ENCODE measurements at places on chromosomes 5 and 9. TPM values are rescaled to one million over a fixed set of nuclear protein-coding genes. Genes with fewer than 3 reads are reported as not detected.

DNA sequence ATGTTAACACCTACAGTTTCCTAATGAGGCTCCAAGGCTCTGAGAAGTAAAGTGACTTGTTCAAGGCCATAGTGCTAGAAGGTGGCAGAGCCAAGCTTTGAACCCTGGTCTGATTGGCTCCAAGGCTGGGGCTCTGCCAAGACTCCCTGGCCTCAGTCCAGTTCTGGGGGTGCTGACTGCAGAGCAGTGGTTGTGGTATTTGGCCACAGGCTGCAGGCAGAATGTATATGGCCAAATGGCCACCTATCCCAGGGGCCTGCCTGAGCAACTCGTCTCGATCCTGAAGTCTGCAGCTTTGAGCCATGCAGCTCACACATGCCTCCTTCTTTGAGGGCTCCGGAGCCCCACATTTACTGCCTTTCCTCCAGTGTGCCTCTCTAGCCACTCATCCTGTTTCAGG is 9.7 kb upstream of the NEK6 start:
- no peaks in the 10 kb centered on the region for H3K4me1 ChIP-seq
- H3K27ac ChIP-seq = no peak overlapping the region

GRCh38 chr5:14216372-14216771 is 73.2 kb downstream of the TRIO start:
- H3K36me3 ChIP-seq = no peaks in the 10 kb centered on the region
- H3K27me3 ChIP-seq = no peaks in the 10 kb centered on the region
- DNase-seq = no peak
- no peak overlapping the region for H3K27ac ChIP-seq
- H3K4me1 ChIP-seq = no peaks in the 10 kb centered on the region

GRCh38 chr5:177555228-177555627 is 865 bp upstream of the FAM193B start:
- no peak overlapping the region for H3K4me3 ChIP-seq
- DNase-seq = no peak
- H3K4me1 ChIP-seq = peaks cover 17% of the 10 kb centered on the region
- no peak overlapping the region for H3K27ac ChIP-seq
- H3K36me3 ChIP-seq = no peaks in the 10 kb centered on the region

GRCh38 chr5:75720882-75721281 is 3.6 kb upstream of the POC5 start:
- H3K36me3 ChIP-seq = no peaks in the 10 kb centered on the region
- no peaks in the 10 kb centered on the region for H3K27me3 ChIP-seq
- H3K27ac ChIP-seq = no peak overlapping the region
- DNase-seq = no peak

GRCh38 chr9:98736226-98736625 is 27.5 kb upstream of the GABBR2 start:
- DNase-seq = no peak
- no peak overlapping the region for H3K4me3 ChIP-seq
- H3K36me3 ChIP-seq = peaks cover 18% of the 10 kb centered on the region
- H3K4me1 ChIP-seq = no peaks in the 10 kb centered on the region

GRCh38 chr5:143262393-143263174 is 140.9 kb downstream of the NR3C1 start:
- no peaks in the 10 kb centered on the region for H3K27me3 ChIP-seq
- H3K4me1 ChIP-seq = no peaks in the 10 kb centered on the region
- no peaks in the 10 kb centered on the region for H3K36me3 ChIP-seq
- no peak for DNase-seq

GRCh38 chr9:4684820-4685219 is 5.5 kb downstream of the CDC37L1 start:
- H3K27ac ChIP-seq = no peak overlapping the region
- H3K4me3 ChIP-seq = no peak overlapping the region
- peaks cover 13% of the 10 kb centered on the region for H3K36me3 ChIP-seq
- no peaks in the 10 kb centered on the region for H3K27me3 ChIP-seq

DNA sequence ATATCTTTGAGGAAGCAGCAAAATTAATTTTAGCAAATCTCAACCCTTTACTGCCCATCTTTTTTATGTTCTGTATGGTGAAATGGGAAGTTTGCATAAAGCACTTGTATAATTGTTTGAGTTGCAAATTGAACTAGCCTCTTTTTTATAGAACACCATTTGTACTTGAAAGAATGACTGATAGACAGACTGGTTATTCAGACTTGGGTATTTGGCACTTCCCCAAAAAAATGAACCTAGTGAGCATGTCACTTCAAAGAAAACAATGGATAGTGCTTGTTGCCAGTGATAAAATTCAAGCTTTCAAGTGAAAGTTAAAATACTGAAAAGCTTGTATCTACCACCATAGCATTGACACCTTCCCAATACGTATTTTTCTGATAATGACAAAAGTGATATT is 115.8 kb downstream of the ERCC6L2 start:
- DNase-seq = no peak
- H3K27ac ChIP-seq = no peak overlapping the region
- H3K27me3 ChIP-seq = no peaks in the 10 kb centered on the region
- H3K36me3 ChIP-seq = no peaks in the 10 kb centered on the region
- H3K4me1 ChIP-seq = no peaks in the 10 kb centered on the region
- H3K4me3 ChIP-seq = no peak overlapping the region

- H3K4me1 ChIP-seq = no peaks in the 10 kb centered on the region
- no peak overlapping the region for H3K4me3 ChIP-seq
- H3K27me3 ChIP-seq = no peaks in the 10 kb centered on the region
- H3K36me3 ChIP-seq = no peaks in the 10 kb centered on the region
Observed at GRCh38 chr9:38213631-38214299, 144.7 kb upstream of the SHB start.

GRCh38 chr5:14767735-14768507 is 103.4 kb downstream of the OTULIN start:
- H3K27ac ChIP-seq = no peak overlapping the region
- H3K27me3 ChIP-seq = no peaks in the 10 kb centered on the region
- no peak overlapping the region for H3K4me3 ChIP-seq
- no peaks in the 10 kb centered on the region for H3K4me1 ChIP-seq

DNA sequence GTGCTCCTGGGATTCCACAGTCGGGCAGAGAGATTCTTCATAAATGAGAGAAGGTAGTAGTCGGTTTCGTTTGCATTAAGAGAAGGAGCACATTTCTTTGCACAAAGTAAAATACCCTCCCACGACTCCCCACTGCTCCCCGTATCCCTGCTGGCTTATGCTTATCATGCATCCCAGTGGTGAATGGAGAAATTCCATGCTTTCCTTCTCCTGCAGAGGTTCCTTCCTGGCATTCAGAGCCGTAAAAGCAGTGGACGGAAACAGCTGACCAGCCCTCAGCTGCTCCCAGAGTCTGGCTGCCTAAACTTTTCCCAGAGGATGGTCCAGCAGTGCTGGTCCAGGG is 93.1 kb downstream of the C9orf152 start:
- H3K4me1 ChIP-seq = no peaks in the 10 kb centered on the region
- no peak for DNase-seq
- no peak overlapping the region for H3K4me3 ChIP-seq
- no peaks in the 10 kb centered on the region for H3K27me3 ChIP-seq
- no peak overlapping the region for H3K27ac ChIP-seq

DNA sequence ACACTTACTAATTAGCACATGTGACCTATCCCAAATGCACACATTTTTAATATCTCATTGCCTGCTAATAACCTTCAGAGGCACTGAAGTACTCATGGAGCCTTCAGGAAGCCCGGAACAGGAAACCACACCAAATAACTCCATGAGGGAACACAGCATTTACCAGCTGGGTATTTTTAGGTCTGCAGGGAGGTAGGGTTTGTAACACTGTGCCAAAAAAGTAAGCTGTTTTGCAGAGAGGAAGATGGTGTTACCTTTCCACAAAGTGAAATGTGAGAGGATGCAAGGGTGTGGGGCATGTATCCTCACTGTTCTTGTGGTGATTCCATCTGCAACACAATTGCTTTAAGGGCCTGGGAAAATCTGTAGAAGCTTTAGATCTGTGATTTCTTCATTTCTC is 64.4 kb downstream of the NUDT12 start:
- H3K36me3 ChIP-seq = no peaks in the 10 kb centered on the region
- H3K4me1 ChIP-seq = no peaks in the 10 kb centered on the region
- no peak for DNase-seq
- H3K27ac ChIP-seq = no peak overlapping the region

DNA sequence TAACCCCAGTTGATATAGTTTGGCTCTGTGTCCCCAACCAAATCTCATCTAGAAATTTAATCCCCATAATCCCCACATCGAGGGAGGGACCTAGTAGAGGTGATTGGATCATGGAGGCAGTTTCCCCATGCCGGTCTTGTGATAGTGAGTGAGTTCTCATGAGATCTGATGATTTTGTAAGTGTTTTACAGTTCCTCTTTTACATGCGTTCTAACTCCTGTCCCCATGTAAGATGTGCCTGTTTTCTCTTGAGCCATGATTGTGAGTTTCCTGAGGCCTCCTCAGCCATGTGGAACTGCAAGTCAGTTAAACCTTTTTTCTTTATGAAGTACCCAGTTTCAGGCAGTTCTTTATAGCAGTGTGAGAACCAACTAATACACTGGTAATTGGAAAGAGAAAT is 73.6 kb downstream of the CDH12 start:
- no peak overlapping the region for H3K27ac ChIP-seq
- no peak for DNase-seq
- no peaks in the 10 kb centered on the region for H3K36me3 ChIP-seq
- H3K27me3 ChIP-seq = no peaks in the 10 kb centered on the region
- no peak overlapping the region for H3K4me3 ChIP-seq

- H3K36me3 ChIP-seq = no peaks in the 10 kb centered on the region
- DNase-seq = no peak
- H3K4me1 ChIP-seq = no peaks in the 10 kb centered on the region
- H3K27ac ChIP-seq = no peak overlapping the region
Observed at GRCh38 chr5:137826067-137826466, 41.6 kb upstream of the MYOT start.

- peaks cover 14% of the 10 kb centered on the region for H3K4me1 ChIP-seq
- no peaks in the 10 kb centered on the region for H3K36me3 ChIP-seq
- H3K4me3 ChIP-seq = no peak overlapping the region
- DNase-seq = no peak
Observed at GRCh38 chr5:138955013-138955660, 80.0 kb upstream of the LRRTM2 start.

GRCh38 chr5:173909199-173909598 is 21.1 kb downstream of the CPEB4 start:
- H3K36me3 ChIP-seq = no peaks in the 10 kb centered on the region
- H3K27ac ChIP-seq = no peak overlapping the region
- H3K4me1 ChIP-seq = no peaks in the 10 kb centered on the region
- no peak for DNase-seq

Gene PHF24
- not detected for total RNA-seq

Gene SLC6A3
- total RNA-seq = 0.07 TPM

Gene C5orf24
- total RNA-seq = 30.8 TPM

Gene IL31RA
- total RNA-seq = not detected

Gene PKD2L2
- not detected for total RNA-seq

Gene ZNF658
- total RNA-seq = 12.5 TPM

Gene RNF38
- total RNA-seq = 83.2 TPM
